ENCODE measurements at places on chromosomes 13 and 19.

DNA sequence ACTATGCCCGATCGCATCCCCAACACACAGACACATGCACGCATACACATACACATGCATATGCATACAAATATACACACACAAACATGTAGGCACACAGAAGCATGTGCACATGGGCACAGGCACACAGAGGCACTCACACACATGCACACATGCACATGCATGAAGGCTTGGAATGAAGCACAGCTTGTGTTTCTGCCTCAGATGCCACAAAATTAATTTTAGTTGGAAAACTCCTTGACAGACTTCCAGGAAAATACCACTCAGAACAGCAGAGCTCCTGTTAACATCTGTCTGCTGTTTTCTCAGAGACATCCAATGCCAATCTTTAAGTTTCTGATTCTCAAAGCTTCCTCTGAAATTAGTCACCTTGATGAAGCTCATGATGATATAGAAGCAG, 532.7 kb downstream of the RFC3 start:
- DNase-seq = no peak

DNA sequence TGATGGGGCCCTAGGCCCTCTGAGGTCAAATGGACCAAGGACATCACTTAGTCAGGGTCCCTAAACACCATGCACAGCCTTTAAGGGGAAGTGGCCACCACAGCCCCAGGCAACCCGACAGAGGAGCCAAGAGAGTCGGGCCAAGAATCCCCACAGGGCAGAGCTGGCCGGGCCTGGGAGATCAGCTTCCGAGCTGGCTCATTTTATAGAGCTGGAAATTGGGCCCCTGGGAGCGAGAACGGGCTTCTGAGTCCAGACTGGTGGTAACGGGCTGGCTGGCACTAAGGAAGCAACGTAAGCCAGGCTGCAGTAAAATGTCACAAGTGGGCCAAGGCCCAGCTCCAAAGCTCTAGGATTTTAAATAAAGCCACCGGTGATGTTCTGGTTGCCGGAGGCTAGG, 51.1 kb downstream of the HSPH1 start:
- DNase-seq = no peak

DNA sequence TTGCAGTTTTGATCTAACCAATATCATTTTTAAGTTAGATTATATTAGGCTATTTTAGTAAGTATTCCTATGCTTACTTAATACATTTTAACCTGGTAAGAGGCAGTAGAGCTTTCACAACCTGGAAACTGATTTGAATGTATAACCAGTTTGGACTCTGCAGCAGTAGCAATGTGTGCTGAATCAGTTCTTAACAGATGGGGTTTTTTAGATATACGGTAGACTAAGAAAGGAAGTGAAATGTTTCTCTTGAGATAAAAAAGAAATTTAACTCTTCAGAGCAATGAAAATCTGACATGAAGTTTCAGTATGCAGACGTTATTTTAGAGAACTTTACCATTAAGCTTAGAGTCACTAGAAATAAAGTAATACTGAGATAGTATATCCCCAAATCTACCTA, 2.7 kb downstream of the NBEA start:
- no peak for DNase-seq

GRCh38 chr19:48711106-48711662, 8.3 kb downstream of the MAMSTR start:
- no peak for DNase-seq

DNA sequence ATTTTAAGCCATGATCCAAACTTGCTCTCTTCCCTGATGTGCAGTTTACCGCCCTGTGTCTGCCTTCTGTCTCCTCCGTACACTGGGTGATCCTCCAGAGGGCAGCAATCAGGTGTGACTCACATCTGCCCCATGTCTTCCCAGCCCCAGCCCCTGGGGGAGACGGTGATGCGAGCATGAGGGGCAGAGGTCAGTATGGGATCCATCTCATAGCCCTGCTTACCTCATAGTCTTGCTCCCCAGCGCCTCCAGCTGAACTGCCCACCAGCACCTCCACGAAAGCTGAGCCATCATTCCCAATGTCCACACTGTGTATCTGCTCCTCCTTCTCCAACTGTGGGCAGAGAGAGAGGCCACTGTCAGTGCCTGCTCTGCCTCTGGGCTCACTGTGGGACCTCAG, 14.6 kb downstream of the XRCC1 start:
- DNase-seq = no peak

Data from stimulated activated CD4-positive, alpha-beta T cell treated with anti-CD3 and anti-CD28 coated beads, Interleukin-1b, Interleukin-23, amount 100 ng/mL, for 1 hour (primary cell).